ENCODE measurements at places on chromosomes 4 and X.

- DNase-seq: peak; percentile 27
Measured at GRCh38 chr4:76803522-76803921, 94.4 kb downstream of the SOWAHB start.

DNA sequence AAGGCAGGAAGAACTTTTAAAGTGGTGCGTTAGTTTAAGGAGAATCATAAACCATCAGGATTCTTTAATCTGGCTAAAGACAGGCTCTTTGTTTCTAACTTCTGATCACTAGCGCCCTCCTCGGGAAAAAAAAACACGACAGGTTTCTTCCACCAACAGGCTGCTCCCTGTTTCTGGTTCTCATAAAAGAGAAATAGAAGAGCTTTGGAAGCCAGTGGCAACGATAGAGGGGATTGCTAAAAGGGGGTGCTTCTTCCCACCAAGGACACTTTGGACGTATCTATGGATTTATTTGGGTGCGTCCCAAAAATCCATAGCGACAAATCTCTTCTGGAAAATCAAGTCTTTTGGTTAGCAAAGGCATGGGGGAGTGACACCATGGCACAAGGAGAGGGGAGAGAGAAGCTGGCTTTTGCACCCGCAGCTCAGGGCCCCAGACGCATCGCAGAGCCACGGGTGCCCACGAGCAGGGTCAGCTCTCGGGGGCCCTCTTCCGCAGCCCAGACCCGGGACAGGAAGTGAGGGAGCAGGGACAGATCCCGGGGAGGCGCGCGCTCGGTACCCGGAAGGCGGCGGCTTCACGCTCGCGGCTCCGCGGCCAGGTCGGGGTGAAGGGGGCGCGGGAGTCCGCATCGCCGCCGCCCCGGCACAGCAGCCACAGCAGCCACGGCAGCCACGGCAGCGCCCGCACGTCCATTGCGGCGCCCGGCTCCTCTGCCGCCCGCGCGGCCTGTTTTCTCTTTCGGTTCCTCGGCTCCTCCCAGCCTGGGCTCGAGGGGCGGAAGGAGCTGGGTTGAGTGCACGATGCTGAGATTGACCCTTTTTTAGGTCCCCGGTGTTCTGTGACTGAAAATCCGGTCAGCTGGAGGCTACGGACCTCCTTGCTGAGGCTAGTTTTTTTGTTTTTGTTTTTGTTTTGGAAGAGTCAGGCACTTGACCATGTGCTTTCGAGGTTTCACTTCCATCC is at the start of gene CTSO:
TSS of gene CTSO (minus strand) at position 716 of the 967 bp plus-strand sequence. CDS start at position 697, 19 bp downstream.
- DNase-seq: peak; percentile 5

DNA sequence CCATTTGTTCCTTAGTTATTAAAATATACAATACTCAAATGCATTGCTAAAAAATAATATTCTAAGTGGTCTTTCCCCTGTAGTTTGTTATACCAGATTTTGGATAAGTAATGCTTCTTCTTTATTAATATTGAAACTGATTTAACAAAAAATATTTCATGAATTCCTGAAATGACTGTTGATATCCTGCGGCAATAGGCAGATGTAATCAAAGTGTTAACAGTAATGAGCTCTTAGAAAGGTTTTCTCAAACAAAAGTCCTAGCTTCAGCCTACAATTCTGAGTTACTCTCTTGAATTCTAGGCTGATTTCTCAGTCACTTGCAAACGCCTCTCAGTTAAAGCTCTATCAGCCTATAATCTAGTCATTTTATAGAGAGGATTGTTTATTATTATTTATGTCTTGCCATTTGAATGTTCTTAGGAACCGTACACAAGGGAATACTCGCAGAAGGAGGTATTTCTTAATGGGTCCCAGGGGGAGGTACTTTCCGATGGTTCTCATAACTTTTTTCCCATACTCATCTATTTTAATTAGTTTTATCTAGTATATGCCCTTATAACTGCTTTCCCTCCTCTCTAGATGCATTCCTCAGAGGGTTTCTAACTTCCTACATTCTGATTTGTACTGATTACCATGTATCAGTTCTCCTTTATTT is 96.8 kb downstream of the FNIP2 start:
- no peak for DNase-seq

- DNase-seq: no peak
Measured at GRCh38 chr4:21451032-21451431, 497.5 kb downstream of the KCNIP4 start.

- DNase-seq: no peak
Measured at GRCh38 chr4:141646969-141647368, 10.6 kb downstream of the IL15 start.

- no peak for DNase-seq
Measured at GRCh38 chr4:48939785-48940184, 33.2 kb upstream of the OCIAD2 start.

DNA sequence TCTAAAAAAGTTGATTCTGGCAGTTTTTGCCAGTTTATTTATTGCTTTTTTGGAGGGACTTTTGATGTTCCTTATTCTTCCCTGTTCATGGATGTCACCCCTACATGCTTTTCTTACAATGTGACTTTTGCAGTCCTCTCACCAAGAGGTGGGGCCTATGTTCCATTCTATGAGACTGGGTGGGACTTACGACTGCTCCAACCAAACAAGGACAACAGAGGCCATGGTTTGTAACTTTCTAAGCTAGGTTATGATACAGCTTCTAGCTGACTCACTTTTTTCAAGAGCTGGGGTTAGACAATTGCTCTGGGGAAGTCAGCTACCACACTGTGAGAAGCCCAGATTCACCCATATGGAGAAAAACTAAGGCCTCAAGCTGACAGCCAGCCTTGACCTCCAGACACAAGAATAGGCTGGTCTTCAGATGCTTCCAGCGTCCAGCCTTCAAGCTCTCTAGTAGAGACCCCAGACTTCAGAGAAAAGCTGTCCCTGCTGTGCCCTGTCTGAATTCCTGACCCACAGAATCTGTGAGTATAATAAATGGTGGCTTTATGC is 39.5 kb downstream of the ENOPH1 start:
- no peak for DNase-seq

GRCh38 chr4:94431388-94431787 is 20.4 kb upstream of the PDLIM5 start:
- no peak for DNase-seq

DNA sequence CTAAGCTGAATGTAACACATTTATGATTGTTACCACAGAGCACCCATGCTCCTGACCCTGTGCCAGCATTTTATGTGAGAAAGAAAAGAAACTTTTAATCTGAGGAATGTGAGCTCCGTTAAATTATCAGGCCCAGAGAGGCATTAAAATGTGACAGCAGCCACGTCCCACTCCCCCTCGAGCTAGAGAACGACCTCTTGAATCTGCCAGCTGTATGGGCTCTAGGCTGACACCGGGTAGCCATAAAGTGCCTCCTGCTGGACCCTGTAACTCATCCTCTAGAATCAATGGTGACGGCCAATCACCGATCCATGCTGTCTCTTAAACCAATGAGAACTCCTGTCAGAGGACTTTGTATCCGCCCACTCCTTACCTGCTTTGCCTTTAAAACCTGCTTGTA is 110.2 kb upstream of the ADRA2C start:
- DNase-seq: no peak

DNA sequence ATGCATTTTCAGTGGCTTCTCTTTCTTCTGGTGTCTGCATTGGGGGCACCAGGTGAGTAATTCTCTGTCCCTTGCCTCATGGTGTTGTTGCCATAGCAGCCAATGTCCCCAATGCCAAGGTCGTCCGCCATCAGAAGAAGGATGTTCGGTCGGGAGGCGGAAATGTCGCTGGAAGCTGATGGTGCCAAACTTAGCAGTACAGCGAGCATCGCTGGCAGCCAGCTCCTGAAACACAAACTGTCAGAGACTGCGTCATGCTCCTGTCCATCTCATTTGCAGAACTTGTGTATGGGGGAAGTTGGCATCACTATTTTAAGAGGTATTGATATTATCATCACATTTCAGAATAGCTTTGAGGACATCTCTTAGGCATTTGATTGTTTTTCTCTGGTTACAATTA is 29.1 kb upstream of the ARSD start:
- no peak for DNase-seq
